ENCODE measurements at places on chromosomes 6 and 20.

DNA sequence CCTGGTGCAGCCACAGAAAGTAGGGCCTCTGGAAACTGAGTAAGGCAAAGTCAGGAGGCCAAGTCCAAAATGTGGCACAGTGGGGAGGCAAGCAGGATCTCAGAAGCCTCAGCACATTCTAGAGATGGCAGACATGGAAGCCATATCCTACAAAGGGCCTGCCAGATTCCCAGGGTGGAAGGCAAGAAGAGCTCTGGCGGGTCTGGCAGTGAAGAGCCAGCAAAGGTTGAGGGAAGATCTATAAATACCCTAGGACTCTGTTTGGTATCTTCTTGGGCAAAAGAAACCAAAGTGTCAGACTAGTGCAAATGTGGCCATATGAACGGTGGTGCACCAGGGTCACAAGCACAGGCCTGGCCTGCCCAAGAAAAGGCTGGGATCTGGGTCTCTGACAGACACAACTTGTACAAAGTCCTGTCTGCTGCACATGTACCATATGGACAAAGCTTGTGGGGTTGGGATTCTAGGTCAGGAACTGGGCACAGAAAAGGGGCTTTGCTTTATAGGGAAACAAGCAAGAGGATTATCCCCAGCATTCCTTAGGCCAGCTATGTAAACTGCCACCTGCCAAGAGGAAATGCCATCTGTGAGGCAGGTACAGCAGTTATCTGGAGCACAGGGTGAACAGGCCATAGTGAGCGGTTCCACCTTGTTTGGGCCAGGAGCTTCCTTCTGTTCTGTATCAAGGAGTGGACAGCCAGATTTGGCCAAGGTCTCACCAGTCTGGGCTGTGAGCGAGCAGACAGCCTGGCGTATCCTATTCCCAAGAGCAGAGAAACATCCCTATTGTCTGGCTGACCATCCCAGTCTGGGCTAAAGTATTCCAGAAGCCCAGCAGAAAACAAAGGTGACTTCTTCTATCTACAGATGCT is 36.3 kb upstream of the SLC4A11 start:
- no peak for DNase-seq

GRCh38 chr6:4668271-4669179 is 107.7 kb upstream of the CDYL start:
- no peak for DNase-seq

DNA sequence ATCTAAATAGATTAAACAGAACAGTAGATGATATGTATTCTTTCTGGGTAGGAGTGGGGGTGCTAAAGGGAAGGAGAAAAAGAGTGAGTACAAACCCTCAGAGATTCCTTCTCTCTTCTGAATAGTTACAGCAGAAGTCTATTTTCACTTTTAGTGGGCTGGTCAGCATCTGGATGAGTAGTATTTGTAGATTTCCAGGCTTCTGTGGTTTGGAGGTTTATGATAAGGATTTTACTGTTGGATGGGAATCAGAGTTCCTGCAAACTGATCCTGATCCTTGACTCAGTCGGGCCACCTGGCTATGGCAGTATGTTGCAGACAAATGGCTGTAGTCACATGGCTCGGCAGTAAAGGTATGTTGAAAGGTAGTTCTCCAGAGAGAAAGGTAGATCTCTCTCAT is 84.3 kb upstream of the IFNGR1 start:
- no peak for DNase-seq

DNA sequence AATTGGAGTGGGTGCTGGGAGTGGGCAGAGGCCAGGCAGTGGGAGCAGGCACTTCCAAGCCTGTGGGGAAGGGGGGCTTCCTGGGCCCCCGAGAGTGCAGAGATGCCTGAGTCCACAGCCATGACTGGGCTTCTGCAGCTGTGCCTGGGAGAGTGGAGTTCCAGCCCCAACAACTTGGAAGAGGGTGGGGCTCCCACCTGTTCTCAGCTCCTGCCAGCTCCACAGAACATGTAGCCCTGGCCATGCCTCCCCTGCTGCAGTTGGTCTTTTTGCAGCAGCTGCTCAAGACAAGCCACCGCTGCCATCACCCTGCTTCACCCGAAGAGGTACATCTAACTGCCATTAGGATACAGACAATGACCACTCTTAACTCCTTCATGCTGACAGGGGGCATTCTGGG is 1092.3 kb downstream of the KHDRBS2 start:
- DNase-seq: no peak

GRCh38 chr20:46994341-46994740 is 99.7 kb downstream of the EYA2 start:
- peak; percentile 88 for DNase-seq

- DNase-seq: peak; percentile 38
Observed at GRCh38 chr20:31666258-31667042, 28.7 kb downstream of the COX4I2 start.

- DNase-seq: no peak
Observed at GRCh38 chr20:59644371-59644939, 40.1 kb downstream of the PHACTR3 start.

DNA sequence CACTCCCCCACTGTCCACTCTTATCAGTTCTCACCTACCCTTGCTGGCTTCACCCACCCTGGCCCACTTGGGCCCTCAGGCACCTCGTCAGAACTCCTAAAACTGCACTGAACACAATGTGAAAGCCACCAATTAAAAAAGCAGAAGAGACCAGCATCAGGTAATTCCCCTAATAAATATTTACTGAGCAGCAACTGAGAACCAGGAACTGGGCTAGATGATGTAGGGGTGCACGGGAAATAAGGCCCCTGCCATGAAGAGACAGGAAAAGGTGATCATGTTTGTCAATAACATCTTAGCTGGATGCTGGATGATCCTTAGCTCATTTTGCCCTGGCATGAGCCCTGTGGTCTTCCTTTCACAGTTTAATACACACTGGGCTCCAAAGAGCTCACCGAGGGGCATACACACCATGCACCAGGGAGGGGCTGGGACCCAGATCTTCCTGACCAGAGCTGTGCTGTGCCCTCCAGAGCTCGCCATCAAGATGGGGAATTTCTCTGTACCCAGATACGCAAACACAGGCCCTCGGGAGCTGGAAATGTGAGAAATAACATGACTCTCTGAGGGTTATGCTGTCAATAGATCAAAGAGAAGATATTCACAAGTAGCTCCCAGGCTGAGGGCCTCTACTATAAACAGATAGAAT is 113.6 kb upstream of the SLC22A16 start:
- peak; percentile 26 for DNase-seq
